ENCODE measurements at places on chromosomes 12 and 14. TPM values are rescaled to one million over a fixed set of nuclear protein-coding genes. Genes with fewer than 3 reads are reported as not detected.

PRH2 gene
- 0.14 TPM for polyA plus RNA-seq

CLMN gene
- 0.26 TPM for polyA plus RNA-seq

TSPAN8 gene
- not detected for polyA plus RNA-seq

REP15 gene
- 0.95 TPM for polyA plus RNA-seq

POTEM gene
- not detected for polyA plus RNA-seq

SLC15A4 gene
- 29.1 TPM for polyA plus RNA-seq

LRP6 gene
- polyA plus RNA-seq: 21.0 TPM

LRRIQ1 gene
- 0.05 TPM for polyA plus RNA-seq

SIX6 gene
- not detected for polyA plus RNA-seq

CACNA1C gene
- 5.4 TPM for polyA plus RNA-seq

MIP gene
- not detected for polyA plus RNA-seq

WNT1 gene
- not detected for polyA plus RNA-seq

WASHC3 gene
- 97.5 TPM for polyA plus RNA-seq

KRT73 gene
- polyA plus RNA-seq: not detected

FSCB gene
- polyA plus RNA-seq: not detected

DNAL1 gene
- polyA plus RNA-seq: 9.0 TPM

FLVCR2 gene
- 4.1 TPM for polyA plus RNA-seq

TMEM119 gene
- 154 TPM for polyA plus RNA-seq

AICDA gene
- polyA plus RNA-seq: not detected

CHFR gene
- polyA plus RNA-seq: 24.3 TPM

PLEKHG3 gene
- 2.5 TPM for polyA plus RNA-seq

KRT74 gene
- not detected for polyA plus RNA-seq
